ENCODE measurements at places on chromosomes 6 and 20.

GRCh38 chr6:136677822-136678221 lies 114.5 kb downstream of the MAP3K5 start:
- no peak for DNase-seq

DNA sequence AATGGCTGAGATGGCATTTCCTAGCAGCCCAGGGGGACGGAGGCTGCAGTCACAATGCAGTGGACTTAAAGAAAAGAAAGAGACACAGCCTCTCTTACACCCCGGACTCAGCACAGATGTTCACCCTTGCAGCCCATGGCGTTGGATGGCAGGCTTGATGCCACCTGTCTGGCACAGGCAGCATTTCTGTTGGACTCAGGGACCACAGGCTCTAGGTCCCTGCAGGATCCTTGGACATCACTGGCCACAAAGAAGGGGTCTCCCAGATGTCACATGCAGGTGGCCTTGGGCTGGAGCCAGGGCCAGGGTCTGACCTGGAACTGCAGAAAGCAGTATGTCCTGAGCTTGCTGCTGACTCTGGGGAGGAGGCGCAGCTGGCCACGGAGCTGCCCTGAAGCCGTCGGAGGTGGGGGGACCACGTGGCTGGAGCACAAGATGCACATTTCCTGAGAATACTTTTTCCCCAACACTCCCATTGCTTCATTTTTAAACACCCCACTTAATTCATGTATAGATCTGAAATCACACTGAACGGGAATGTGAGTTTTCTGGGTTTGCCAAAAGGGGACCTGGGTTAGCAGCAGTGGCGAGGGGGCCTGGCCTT lies 102.3 kb upstream of the SULF2 start:
- no peak for DNase-seq

DNA sequence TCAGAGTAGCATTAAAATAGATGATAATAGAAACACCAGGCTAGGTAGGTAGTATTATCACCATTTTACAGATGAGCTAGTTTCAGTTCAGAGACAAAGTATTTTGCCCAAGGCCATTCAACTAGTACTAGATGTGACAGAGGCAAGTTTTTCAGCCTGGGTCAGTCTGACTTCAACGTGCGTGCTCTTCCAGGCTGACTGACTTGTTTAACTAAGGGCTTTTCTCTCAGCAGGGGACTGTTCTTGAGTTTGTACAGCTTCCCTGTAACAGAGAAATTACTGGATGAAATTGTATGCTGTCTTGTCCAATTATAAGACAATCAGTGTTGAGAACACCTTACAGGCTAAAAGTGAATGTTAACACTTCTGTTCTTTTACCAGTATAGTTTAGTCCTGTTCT lies 333.5 kb upstream of the MAN1A1 start:
- peak; percentile 58 for DNase-seq

DNA sequence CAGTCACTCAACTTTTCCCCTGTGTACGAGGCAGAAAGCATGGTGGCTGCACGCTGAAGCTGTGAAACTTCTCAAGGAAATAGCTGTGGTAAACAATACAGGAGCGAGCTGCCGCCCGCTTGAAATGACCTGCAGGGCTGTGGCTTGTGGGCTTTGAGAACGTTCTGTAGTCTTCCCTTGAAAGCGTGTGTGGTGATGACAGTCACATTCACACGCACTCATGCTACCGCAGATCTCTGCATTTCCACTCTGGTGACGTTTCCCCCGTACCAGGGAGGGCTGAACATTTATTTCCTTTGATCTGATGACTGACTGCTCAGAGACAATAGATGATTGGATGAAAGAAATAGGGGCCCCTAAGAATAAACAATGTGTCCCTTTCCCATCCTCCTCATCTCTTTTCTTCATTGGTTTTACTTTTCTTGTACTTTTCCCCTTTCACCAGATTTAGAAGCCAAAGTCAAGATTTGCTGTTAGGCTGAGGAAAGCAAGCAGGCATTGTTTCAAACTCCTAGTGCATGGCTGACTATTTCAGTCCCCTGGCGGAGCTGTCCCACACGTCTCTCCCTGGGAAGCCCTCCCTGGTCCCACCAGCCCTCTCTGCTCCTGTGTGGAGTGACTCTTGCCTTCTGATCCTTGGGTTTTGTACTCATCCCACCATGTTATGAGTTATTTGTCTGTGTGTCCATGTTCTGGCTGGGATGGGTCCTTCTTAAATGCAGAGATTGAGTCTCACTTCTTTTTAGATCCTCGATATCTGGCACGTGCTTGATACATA lies 3.9 kb downstream of the SYTL3 start:
- no peak for DNase-seq

DNA sequence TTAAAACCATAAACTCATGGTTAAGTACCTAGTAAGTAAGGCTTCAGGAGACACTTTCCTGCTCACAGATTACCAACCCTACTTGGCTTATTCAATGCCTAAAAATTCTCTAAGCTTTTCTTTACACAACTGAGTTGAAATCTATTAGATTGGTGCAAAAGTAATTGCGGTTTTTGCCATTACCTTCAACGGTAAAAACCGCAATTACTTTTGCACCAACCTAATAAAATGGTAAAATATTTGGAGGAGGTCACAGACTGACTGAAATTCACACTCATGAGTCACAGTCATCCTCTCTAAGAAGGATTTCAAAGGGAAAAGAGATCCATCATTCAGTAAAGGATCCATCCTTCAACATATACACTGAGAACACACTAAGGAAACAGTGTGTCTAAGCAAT lies 25.9 kb downstream of the PKHD1 start:
- DNase-seq: no peak

GRCh38 chr20:46013829-46014516 lies 5.3 kb downstream of the MMP9 start:
- peak; percentile 90 for DNase-seq

- no peak for DNase-seq
These were observed 76.0 kb upstream of the TOX2 start for GRCh38 chr20:43838703-43839060.

DNA sequence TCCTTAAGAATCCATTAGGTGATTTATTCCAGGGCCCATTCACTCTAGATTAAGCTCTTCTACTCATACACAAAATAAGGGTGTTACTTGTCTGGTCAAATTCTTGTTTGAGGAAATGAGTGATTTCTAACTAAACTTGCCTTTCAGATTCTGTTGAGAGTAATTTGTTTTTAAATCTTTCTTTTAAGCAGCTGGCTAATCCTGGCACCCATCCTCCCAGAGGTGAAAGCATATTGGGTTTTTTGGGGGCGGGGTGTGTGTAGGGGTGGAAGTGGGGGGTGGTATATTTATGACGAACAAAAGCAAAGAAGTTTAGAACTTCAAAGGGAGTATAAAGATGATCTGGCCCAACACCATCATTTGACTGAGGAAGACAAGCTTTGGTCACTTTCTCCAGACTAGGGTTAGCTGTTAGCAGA lies 94.7 kb downstream of the RTN4IP1 start:
- DNase-seq: no peak

GRCh38 chr6:167751579-167752115 lies 75.1 kb upstream of the AFDN start:
- no peak for DNase-seq

DNA sequence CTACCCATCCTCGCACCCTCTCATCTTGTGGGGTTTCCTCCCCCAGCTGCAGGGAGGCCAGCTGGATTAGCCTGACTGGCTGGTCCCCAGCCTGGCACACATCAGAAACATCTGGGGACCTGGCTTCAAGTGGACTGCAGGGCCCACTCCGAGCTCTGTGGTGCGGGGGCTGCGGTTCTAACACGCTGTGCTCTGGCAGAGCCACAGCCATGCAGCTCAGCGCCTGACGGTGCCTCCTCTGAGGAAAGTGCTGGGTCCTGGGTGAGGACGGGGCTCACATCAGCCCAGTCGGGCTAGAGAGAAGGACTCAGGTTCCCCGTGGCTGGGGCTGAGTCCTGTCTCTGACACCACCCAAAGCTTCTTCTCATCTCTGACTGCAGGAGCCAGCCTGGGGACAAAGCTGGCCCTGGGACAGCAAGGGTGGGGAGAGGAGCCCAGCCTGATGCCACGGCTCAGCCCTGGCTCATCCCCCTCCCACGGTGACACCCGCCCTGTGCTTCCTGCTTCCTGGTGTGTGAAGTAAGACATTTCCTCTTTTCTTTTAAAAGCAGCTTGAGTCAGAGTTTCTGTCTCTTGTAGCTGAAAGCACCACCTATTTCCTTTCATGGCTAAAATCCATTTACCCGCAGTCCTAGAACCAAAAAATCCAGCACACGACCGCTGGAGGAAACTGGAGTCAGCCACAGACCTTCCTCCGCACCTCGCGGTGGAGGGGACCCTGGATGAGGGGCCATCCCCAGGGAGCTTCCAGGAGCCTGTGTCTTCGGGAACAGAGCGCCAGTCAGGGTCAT lies 127.4 kb upstream of the AFDN start:
- DNase-seq: no peak

- no peak for DNase-seq
These were observed 131.8 kb upstream of the PTPN1 start for GRCh38 chr20:50378170-50379000.

- no peak for DNase-seq
These were observed 173.5 kb upstream of the SNX9 start for GRCh38 chr6:157649311-157650260.

- no peak for DNase-seq
These were observed 415.8 kb downstream of the PREX1 start for GRCh38 chr20:48411919-48412522.

GRCh38 chr6:37516920-37517405 lies 17.3 kb upstream of the CCDC167 start:
- peak; percentile 86 for DNase-seq

- no peak for DNase-seq
These were observed 364.9 kb upstream of the IRAK1BP1 start for GRCh38 chr6:78502386-78502887.

- DNase-seq: no peak
These were observed 295.7 kb downstream of the C6orf118 start for GRCh38 chr6:165013701-165014100.

DNA sequence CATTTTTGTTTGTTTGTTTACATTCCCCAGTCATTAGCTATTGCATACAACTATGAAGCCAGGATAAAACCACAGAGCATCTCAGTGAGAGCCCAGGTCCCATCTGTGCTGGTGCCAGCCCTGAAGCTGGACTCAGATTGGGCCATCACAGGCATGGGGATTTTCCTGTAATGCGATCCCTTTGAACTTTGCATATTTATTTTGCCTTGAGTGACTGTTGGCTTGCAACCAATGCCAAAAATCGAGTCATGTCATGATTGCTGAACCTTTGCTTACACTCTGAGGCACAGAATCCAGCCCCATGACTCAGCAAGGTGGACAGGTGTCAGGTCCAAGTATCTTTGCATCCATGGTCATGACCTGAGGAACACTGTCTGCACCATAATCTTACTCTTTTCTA lies 46.2 kb upstream of the GGTLC1 start:
- DNase-seq: no peak

DNA sequence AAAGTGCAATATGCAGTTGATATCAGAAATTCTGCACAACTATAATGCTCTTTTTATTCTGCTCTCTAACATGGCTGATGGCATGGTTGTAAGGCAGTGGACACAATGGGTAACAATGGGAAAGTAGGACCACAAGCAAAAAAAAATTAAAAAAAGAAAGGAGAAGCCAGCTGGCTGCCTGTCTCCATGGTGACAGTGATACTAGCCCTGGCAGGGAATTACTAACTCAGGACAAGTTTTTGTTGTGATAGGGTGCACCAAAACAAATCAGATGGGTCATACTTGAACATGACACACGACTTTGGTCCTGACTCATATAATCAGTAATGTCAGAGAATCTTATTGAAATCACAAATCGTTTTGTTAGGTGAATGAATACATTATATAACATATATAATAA lies 169.4 kb downstream of the TRDN start:
- DNase-seq: no peak

- DNase-seq: peak; percentile 68
These were observed at the start of gene RGS19 for GRCh38 chr20:64079273-64080012. TSS of gene RGS19 (minus strand) at chr20:64079518. CDS start at chr20:64076886, 2,632 bp downstream.

DNA sequence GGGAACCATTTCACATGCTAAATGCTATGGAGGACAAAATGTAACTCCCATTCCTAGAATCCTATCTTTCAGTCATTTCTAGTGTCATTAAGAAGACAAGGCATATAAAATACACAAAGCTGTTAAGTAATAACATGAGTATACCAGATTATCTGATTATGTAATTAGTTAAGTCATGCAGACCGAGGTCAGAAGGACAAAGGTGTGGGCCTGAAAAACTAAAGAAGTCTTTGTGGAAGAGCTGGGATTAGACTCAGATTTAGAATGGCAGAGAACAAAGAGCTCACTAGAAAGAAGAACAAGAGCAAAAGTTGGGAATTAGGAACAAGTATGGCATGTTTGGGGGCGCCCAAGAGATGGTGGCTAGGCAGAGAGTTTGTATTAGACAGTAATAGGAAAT lies 37.0 kb downstream of the EFHC1 start:
- DNase-seq: no peak

- DNase-seq: no peak
These were observed 24.7 kb downstream of the NFATC2 start for GRCh38 chr20:51517839-51518238.

- DNase-seq: no peak
These were observed 45.9 kb upstream of the NOP56 start for GRCh38 chr20:2606507-2607006.

GRCh38 chr6:44558024-44558831 lies 170.7 kb downstream of the CDC5L start:
- DNase-seq: peak; percentile 48

GRCh38 chr6:97060254-97060653 lies 135.7 kb downstream of the KLHL32 start:
- DNase-seq: no peak

- DNase-seq: no peak
These were observed 127.9 kb downstream of the CDK19 start for GRCh38 chr6:110687326-110687725.

- DNase-seq: no peak
These were observed 16.9 kb downstream of the RARS2 start for GRCh38 chr6:87572883-87573282.

DNA sequence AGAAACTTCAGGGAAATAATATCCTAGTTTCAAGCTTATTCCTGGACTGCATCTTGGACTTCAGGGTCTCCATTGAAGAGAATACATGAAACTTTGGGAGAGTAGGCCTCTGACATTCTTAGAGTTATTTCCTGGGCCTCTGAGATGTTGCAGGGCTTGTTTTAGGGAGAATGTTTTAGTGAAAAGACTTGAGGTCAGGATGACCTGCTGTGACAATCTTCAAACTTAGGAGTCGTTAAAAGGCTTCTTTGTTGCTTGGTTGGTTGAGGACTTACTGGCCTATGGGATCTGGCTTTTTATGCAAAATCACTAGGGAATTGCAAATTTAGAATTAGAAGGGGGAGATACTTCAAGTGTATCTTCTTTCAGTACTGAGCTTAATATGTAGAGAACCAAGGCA lies 613.2 kb upstream of the FLRT3 start:
- peak; percentile 5 for DNase-seq

GRCh38 chr20:49889935-49890333 lies 25.4 kb downstream of the SPATA2 start:
- DNase-seq: no peak

DNA sequence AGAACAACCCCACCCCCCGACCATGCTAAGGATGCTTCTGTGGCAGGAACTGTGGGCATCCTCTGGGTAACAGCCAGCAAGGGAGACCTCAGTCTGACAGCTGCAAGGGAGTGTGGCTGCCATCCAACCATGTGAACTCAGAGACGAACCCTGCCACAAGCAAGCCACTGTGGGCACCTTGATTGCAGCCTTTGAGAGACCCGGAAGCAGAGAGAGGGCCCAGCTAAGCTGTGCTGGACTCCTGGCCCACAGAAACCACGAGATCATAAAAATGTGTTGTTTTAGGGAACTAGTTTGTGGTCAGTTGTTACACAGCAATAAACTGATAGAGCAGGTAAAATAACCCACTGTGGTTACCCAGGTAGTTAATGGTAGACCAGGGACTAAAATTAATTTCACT lies 414.6 kb downstream of the CDH26 start:
- DNase-seq: peak; percentile 63
